ENCODE measurements at places on chromosomes 7 and 10. TPM values are rescaled to one million over a fixed set of nuclear protein-coding genes. Genes with fewer than 3 reads are reported as not detected.

SYT15 gene
- polyA plus RNA-seq, result 2.3 TPM

NXPH1 gene
- polyA plus RNA-seq, result not detected

C7orf57 gene
- polyA plus RNA-seq, result 0.07 TPM

HTR7 gene
- 0.17 TPM for polyA plus RNA-seq

GRCh38 chr7:48627164-48627563 lies 297.2 kb upstream of the CDC14C start:
- DNase-seq, result no peak

DNA sequence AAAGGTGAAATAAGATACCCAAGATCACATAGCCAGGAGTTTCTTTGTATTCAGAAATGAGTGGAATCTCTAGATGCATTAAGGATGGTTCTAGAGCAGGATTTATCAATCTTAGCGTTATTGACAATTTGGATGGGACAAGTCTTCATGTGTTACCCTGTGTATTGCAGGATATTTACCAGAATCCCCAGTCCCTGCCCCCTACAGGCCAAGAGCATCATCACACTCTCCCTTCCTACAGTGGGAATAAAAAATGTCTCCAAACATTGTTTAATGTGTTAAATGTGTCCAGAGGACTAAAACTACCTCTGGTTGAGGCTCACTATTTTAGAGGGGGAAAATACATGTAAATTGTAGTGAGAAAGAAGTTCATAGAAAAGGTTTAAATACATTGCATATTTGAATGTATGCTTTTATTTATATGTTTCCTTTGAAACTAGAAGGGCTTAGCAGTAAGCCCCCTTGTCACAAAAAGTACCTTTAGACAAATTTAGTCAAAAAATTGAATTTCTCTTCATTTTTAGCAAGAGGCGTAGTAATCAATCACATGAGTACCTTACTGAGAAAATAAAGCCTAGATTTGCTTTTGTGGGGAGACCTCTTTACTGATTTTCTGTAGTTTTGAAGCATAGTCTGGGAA lies 141.2 kb downstream of the MLLT10 start:
- no peak for DNase-seq

GRCh38 chr7:144653449-144653848 lies 182.4 kb downstream of the TPK1 start:
- DNase-seq, result no peak

DNA sequence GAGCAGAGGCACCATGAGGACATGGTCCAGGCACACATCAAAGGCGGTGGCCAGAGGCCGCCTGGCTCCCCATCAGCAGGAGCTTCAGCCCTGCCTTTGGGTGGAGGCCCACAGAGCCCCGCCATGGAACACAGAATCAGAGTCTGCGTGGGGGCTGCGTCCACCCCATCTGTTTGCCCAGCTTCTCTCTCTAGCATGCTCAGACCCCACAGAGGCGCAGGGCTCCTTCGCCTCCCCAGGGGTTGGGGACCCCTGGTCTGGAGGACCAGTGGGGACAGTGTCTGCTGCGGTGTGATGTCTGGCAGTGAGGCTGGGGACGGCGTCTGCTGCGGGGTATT lies 321.9 kb downstream of the PTPRN2 start:
- no peak for DNase-seq

DNA sequence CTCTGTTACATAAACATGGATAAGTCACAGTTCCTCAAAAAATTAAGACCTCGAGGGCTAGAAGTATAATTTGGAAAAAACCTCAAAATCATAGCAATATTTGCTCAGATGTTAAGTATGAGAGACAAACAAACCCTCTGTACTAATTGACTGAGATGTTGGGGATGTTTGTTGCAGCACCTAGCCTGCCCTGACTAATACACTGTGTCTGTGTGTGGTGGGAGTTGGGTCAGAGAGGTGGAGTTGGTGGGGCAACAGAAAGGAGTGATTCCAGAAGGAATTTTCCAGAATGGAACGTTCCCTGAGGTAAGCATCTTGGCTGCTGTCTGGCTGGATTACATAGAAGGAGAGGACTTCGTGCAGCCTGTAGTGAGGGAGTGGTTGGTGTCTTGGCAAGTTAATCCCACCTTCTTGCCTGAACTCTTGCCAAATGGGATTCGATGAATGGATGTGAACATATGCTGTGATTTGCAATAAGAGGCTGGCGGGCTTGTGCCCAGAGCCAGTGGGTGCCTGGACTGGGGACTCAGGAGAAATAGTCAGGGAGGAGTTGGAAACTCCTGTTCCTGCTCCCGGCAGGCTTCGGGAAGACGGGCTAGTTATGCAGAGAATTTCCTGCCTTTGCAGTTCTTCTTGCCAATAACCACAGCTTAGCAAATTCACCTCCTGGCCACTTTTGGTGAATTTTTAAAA lies 9.3 kb upstream of the FAM180A start:
- DNase-seq, result peak; percentile 44

DNA sequence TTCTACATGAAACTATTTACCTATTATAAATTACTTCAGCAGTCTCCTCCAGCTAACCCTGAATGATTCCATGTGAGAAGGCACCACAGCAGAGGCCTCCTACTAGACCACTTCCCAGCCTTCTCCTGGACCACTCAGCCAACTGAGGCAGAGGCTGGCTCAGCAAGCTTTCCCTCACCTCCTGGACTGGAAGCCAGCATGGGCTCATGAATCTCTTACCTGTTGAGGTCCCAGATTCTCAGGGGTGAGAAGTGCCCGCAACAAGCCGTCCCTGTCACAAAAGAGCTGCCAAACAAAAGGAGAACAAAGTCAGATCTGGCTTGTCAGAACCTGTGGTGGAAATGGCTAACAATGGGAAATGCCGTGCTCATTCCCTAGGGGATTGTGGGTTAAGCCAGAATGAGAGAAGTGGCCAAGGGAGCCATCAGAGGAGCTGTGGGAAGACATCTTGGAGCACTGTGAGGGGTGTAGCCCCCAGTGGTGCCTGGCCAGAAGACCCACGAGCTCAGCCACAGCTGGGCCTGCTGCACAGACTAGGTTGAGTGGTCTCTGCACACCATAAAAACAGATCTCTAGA lies 36.5 kb downstream of the DPCD start:
- no peak for DNase-seq

DNA sequence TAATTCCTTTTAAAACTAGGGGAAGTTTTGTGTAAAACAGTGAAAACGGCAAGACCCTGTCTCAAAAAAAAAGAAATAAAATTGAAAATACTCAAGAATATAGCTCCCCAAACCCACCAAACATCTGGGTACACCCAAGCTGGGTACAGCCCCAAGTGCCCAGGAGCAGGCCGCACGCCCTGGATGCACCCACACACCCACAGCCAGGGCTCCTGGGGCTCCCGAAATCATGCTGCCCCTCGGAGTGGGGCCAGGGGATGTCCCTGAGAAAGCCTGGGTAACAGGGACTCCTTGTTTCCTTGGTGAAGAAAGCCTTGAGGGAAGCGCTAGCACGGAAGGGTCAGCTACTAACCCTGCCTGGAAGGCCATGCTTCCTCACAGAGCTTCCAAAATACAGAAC lies 10.1 kb downstream of the BNIP3 start:
- no peak for DNase-seq

- DNase-seq, result no peak
Measured at GRCh38 chr10:122348512-122348911, 26.0 kb upstream of the PLEKHA1 start.

- DNase-seq, result no peak
Measured at GRCh38 chr10:33109788-33110469, 151.9 kb upstream of the ITGB1 start.

DNA sequence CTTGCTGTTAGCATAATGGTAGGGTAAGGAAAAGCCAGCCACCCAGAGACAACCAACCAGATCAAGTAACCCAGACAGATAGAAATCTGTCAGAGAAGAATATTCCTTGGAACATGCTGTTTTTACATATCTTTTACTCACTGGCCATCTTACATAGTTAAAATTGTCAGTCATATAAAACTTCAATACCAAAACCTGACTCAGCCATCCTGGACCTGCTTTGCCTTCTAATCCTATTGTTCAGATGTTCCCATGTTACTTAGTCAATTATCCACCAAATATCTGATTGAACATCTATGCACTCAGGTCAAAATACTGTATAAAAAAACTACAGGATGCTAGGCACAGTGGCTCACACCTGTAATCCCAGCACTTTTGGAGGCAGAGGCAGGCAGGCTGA lies 466.5 kb upstream of the NRP1 start:
- no peak for DNase-seq

GRCh38 chr10:120643351-120643750 lies 186.3 kb downstream of the PLPP4 start:
- no peak for DNase-seq

Measured in BJ (cell line).